Epithelial cell of alveolus of lung (primary cell): ENCODE measurements at places on chromosomes 3 and 15. TPM values are rescaled to one million over a fixed set of nuclear protein-coding genes. Genes with fewer than 3 reads are reported as not detected.

The DNAH12 gene
- under 0.01 TPM in 1 of 2 replicates, not detected in the other for total RNA-seq

The TRIM71 gene
- total RNA-seq = under 0.01 TPM in 1 of 2 replicates, not detected in the other

The ZBTB47 gene
- 9.3 and 10.2 TPM in 2 replicates for total RNA-seq

The TAMM41 gene
- total RNA-seq = 8.4 and 16.7 TPM in 2 replicates

The SLC22A14 gene
- 0.40 TPM in 1 of 2 replicates, not detected in the other for total RNA-seq

The AEN gene
- total RNA-seq = 21.5 and 48.0 TPM in 2 replicates

The ECE2 gene
- not detected in 2 replicates for total RNA-seq

The CDHR4 gene
- 0.16 TPM in 1 of 2 replicates, not detected in the other for total RNA-seq
